ENCODE measurements at places on chromosomes 5 and 9.

DNA sequence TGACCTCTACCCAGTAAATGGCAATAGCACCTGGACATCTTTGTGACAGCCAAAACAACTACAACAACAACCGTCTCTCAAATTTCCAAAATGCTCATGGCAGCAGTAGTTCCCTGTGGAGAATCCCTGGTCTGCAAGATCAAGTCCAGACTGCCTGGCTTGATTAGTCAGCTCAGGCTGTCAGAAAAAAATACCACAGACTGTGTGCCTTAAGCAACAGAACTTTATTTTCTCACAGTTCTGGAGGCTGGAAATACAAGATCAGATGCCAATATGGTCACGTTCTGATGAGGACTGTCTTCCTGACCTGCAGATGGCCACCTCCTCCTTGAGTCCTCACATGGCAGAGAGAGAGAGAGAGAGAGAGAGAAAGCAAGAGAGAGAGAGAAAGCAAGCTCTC, 52.3 kb upstream of the MOCS2 start:
- no peak for DNase-seq

GRCh38 chr9:101530076-101530711, 3.5 kb upstream of the RNF20 start:
- DNase-seq, result peak; percentile 18

- no peak for DNase-seq
Observed at GRCh38 chr5:104540448-104540847, 977.9 kb upstream of the NUDT12 start.

DNA sequence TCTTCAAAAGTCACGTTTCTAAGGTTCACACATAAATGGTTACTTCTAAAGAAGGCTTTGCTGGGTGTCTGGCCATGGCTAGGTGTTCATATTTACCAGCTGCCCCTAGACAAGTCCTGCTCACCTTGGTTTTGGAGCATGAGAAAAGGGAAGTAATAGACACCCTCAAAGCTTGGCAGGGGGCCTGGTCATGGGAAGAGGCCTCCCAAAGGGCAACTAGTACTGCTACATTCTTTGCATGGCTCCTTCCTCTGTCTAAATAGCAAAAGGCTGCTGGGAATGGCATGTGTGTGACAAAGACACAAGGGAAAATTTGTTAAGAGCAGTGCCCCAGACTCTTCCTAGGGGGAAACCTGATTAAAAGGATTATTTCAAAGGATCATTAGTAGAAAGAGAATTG, 93.4 kb downstream of the NRG2 start:
- DNase-seq, result no peak

- no peak for DNase-seq
Observed at GRCh38 chr5:15948190-15948589, 231.4 kb downstream of the MARCHF11 start.

- no peak for DNase-seq
Observed at GRCh38 chr9:76366275-76366674, 28.0 kb downstream of the RFK start.

GRCh38 chr5:34639852-34640626, 16.1 kb upstream of the RAI14 start:
- no peak for DNase-seq

DNA sequence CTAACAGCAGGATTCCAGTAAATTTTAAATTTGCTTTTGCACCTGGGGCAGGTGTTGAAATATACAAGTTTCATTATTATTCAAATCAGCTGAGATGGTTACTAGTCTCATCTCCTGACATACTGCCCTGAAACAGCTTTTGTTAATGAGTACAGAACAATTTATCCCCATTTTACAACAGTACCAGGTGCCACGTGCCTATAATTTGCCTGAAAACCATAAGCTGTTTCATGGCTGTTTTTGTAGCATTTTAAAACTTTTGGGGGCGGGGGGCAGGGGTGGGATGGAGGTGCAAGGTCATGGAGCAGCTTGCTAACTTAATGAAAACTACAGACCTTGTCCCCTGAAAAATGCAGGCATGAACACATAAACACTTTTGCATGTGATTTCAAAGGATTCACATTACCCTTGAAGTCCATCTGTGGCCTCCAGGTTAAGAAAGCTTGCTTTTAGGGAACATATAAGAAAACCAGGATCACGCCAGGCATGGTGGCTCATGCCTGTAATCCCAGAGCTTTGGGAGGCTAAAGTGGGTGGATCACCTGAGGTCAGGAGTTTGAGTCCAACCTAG, 42.1 kb downstream of the TIMD4 start:
- DNase-seq, result no peak

DNA sequence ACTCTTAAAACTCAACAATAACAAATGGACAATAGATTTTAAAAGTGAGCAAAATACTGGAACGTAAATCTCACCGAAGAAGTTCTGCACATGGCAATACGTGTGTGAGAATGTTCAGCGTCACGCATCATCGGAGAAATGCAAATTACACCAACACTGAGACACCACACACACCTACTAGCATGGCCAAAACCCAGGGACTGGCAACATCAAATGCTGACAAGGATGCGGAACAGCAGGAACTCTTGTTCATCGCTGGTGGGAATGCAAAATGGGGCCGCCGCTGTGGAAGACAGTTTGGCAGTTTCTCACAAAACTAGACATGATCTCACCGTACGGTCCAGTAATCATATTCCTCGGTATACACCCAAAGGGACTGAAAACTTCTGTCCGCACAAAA, 21.6 kb upstream of the CLPTM1L start:
- DNase-seq, result no peak

GRCh38 chr9:131068076-131068816, 28.1 kb upstream of the AIF1L start:
- no peak for DNase-seq

DNA sequence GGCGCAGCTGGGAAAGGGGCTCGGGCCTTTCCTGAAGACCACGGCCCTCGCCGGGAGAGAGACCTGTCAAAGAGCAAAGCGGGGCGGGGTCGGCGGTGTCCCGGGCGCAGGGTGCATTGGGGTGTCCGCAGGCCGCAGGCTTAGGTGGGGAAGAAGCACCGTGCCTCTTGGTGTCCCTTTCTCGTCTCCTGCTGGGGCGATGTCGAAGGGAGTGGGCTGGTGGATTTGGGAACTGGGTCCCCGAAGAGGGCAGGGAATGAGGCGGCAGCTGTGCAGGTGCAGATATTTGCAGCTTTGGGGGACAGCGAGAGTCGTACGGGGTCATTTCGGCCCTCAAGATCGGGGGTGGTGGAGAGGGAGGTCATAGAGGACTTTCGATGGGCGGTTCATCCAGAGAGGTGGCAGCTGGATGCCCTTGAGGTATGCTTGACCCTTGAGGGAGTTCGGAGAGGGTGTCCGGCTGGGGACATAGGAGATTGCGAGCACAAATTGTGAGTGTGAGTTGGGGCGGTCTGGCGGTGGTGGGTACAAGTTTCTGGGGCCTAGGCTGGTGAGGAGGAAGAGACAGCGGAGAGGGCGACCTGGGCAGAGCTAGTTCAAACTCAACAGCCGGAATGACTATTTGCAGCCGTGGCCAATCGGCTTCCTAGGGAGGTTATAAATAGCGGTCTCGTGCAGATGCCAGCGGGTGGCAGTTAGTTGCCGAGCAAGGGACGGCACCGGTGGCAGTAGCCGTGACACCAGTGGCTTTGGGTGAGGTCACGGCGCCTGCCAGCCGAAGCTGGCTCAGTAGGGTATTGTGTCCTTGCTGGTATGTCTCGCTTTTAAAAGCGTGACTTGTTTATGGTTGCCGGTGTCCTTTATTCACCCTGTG, 601 bp downstream of the NNT start:
- DNase-seq, result peak; percentile 73

GRCh38 chr9:73583576-73583975, 431.9 kb downstream of the ANXA1 start:
- no peak for DNase-seq
